ENCODE measurements at places on chromosomes 7 and 10.

GRCh38 chr7:80916770-80917741, 1.8 kb downstream of the SEMA3C start:
- no peak for DNase-seq

- no peak for DNase-seq
Observed at GRCh38 chr7:116593359-116594075, 68.7 kb downstream of the CAV1 start.

GRCh38 chr7:85275204-85275603, 88.3 kb upstream of the SEMA3D start:
- DNase-seq: no peak

GRCh38 chr10:89426230-89426868, 12.0 kb downstream of the IFIT5 start:
- DNase-seq: no peak

GRCh38 chr7:137682596-137682995, 164.2 kb downstream of the DGKI start:
- DNase-seq: no peak

- no peak for DNase-seq
Observed at GRCh38 chr7:23254051-23254681, 7.6 kb downstream of the GPNMB start.

DNA sequence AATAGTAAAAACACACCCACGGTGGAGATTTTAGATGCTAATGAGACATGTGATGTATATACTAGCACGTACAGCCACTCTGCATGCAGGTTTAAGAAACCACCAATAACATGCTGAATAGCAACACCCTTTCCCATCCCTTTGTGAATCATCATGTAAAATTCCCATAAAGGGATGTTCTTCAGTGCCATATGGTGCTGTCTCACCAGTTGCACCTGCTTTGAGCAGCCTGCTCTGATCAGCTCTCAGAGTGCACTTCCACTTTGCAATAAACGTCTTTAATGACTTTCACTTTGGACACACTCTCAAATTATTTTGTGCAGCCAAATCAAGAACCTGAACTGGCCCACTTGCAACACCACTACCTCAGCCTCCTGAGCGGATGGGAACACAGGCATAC, 615.0 kb downstream of the ANKRD7 start:
- DNase-seq: no peak

DNA sequence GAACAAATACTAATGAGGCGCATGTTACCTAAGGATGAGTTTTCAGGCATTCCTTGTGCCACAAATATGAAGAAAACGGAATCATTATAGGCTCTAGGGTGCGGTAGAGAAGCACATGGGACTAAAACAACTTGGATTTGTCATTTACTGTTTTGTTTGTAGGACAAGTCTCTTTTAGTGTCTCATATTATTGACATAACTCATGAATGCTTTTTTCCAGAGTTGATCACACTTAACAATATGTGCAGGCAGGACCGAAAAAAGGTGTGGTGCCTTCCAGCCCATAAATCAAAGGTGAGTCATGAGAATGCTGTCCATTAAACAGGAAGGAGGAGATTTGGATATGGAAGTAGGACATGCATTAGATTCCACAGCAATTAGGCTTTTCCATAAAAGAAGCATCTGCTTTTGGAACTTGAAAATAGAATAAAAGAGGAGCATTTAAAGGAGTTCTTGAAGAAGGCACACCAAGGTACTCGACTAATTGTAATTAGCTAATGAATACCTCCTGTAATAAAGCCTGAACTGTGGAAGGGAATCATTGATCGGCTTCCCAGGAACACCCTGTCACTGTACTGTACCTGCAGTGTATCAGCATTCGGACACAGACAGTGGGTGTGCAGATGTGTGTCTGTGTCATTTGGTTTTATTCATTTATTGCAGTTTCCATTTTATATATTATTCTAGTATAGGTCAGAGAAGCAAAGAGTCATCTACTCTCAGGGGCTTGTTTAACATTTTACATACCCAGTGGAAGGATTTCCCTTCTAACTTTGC, 119.7 kb upstream of the KLF14 start:
- DNase-seq: no peak

DNA sequence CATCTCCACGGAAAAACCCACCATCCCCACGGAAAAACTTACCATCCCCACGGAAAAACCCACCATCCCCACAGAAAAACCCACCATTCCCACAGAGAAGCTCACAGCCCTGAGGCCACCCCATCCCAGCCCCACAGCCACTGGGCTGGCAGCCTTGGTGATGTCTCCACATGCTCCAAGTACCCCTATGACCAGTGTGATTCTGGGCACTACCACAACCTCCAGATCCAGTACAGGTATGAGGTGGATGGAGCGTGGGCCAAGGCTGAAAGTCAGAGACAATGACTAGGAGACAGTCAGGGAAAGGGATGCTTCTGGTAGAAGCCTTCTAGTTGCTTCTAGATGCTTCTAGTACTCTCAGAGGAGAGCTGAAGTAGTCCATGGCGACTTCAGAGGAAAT, 19.6 kb downstream of the ZAN start:
- no peak for DNase-seq

DNA sequence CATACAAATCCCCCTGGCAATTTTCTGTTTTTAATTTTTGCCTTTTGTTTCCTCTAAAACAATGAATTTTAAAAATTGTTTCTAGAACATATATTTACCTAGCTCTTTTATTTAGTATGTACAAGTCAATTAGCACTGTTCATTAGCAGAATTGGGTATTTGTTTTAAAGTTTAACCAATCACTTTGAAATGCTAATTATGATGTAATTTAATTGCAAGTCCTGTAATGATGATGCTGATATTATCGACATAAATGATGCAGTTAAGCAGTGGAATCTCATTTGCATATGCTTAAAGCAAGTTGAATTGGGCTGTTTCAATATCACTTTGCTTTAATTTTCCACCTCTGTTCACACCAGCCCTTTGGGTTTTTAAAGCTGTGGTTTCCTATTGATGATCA, 2.7 kb downstream of the FOXP2 start:
- DNase-seq: no peak

GRCh38 chr7:12475362-12476063, 71.8 kb upstream of the VWDE start:
- DNase-seq: no peak

GRCh38 chr10:45407542-45407941, 33.5 kb downstream of the ALOX5 start:
- DNase-seq: no peak
